ENCODE measurements at places on chromosomes 1 and 21.

DNA sequence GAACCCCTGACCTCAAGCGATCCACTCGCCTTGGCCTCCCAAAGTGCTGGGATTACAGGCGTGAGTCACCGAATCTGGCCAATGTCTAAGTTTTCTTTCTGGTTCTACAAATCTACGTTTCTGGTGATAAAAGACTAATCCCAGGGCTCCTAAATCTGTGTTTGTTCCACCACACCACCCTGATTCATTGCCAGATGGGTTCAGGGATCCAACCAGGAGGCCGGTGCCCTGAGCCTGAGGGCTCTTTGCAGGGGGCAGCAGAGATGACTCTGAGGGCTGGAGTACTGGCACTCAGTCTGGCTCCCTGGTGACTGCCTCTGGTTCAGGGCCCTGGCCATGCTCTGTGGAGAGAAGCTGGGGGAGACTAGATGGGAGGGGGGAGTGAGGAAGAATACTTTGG lies 10.5 kb upstream of the OPRD1 start:
- no peak for DNase-seq

- no peak for DNase-seq
Measured at GRCh38 chr1:82062206-82062605, 261.5 kb downstream of the ADGRL2 start.

- DNase-seq, result no peak
Measured at GRCh38 chr1:226158983-226159382, 27.6 kb downstream of the ACBD3 start.

- no peak for DNase-seq
Measured at GRCh38 chr1:50095716-50096115, 13.0 kb upstream of the ELAVL4 start.

DNA sequence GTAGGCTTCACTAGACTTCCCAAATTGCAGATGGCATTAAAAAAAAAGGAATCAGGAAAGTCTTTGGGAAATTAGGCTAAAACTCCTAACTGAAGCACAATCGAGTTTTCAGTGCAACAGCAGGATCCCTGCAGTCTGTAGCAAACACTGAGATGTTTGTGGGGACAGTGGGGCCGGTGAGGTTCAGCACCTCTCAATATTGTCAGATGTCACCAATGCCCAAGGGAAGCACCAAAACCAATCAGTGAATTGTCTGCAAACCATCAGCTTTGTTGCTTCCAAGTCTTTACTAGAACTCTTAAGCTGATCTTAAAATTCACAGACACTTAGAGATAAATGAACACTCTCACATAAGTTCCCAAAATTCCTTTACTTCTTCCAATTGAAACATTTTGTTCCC lies 2.6 kb downstream of the ERG start:
- no peak for DNase-seq

Data from right hindlimb (tissue), 1 donor.